Fibroblast of mammary gland (primary cell): ENCODE measurements at places on chromosomes 3 and 15.

GRCh38 chr3:115648559-115648958 is 25.2 kb downstream of the GAP43 start:
- DNase-seq: peak; percentile 63

DNA sequence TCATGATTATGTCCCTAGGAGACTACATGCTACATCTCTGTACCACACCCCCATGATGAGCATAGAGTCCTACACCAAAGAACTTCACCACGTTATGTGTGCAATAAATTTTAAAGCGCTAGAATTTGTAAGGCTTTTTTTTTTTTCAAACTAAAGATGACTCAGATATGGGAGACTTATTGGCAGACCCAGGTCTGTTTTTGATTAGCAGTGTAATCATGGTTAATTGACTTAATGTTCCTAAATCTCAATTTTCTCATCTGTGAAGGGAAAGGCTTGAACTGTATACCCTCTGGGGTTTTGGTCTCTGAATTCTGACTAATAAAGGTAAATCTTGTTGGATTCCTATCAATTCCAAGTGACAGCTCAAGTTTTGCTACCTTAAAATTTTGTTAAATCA is 26.4 kb downstream of the ABI3BP start:
- DNase-seq: peak; percentile 86

GRCh38 chr3:171168086-171168485 is 141.6 kb upstream of the SLC2A2 start:
- peak; percentile 69 for DNase-seq

DNA sequence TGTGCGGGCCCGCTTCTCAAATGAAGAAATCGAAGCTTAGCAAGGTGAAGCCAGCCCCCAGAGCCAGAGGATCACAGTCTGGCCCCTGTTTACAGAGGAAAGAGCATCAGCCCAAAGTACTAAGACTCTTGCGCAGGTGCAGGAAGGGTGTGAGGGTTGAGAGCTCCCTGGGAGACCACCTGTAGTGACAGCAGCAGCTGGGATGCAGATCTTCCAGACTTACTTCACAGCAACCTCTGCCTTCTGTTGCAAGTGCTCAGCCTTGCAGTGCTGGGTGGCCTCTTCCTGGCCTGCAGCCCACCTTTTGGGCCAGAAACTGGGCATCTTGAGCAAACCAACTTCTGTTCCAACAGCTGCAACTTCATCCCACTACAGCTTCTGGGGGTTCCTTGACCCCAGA is 19.7 kb downstream of the SPATA12 start:
- DNase-seq: no peak

DNA sequence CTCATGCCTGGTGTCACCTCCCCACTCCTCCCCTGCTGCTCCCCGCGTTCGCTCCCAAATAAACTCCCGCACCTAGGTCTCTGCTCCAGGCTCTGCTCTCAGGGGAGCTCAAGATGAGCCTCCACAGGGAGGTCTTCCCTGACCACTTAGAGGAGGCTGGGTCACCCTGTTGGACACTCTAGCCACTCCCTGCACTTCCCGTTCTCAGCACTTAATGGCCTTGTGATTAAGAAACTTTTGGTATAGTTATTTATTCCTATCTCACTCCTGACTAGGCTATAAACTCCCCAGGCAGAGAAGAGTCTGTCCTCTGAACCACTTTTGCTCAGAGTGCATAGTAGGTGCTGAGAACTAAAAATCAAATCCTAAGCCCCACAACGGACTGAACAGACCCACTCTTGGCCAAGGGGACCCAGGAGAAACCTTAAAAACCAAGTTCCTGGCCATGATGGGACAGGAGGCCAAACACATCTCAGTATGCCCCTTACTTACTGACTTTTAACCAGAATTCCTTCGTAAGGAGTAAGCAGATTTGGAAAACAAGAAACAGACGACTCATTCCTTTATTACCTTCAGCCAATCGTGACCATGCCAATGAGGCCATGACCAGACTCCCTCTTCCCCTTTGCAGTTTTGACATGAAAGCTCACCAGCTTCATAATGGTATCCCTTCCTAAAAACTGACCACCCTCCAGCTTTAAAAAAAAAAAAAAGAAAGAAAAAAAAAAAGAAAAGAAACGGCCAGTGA is 69.0 kb upstream of the HRH1 start:
- DNase-seq: peak; percentile 56

DNA sequence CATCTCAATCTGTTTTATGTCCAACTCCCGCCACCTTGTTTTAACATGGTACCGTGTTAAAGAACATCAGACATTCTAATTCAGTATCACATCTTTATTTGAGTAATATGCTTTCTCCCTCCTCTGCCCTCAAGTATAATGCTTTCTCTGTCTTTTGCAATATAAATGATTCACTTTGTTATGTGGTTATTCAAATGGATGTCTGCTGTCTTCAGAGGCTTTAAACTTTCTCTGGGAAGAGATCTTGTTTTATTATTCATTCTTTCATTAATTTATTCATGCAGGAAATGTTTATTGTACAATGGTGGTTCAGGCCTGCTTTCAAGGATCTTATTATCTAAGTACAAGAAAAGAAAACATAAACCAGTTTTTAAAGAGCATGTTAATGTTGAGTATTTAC is 57.1 kb downstream of the RAP2B start:
- DNase-seq: peak; percentile 53

- DNase-seq: no peak
Observed at GRCh38 chr3:196633555-196634151, 5.8 kb upstream of the NRROS start.

GRCh38 chr15:70418943-70419342 is 321.2 kb upstream of the TLE3 start:
- DNase-seq: no peak
